Osteocyte (in vitro differentiated cells): ENCODE measurements at places on chromosomes 16 and 17. TPM values are rescaled to one million over a fixed set of nuclear protein-coding genes. Genes with fewer than 3 reads are reported as not detected.

DNA sequence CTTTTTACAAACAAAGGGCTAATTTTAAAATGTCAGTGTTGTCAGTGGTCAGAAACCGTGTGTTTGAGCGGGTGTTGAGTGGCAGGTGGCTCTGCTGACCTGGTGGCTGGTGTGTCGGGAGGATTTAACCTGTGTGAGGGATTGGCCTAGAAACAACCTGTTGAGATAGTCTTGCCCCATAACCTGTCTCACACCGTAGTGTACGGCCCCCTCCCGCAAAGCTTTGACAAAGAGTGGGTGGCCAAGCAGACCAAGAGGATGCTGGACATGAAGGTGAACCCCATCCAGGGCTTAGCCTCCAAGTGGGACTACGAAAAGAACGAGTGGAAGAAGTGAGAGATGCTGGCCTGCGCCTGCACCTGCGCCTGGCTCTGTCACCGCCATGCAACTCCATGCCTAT, 7.0 kb downstream of the COX4I1 start:
- no peak overlapping the region for H3K4me3 ChIP-seq
- H3K27ac ChIP-seq: no peak overlapping the region
- H3K27me3 ChIP-seq: no peaks in the 10 kb centered on the region
- peaks cover 39% of the 10 kb centered on the region for H3K36me3 ChIP-seq
- H3K4me1 ChIP-seq: peaks cover 4% of the 10 kb centered on the region
- DNase-seq: no peak

DNA sequence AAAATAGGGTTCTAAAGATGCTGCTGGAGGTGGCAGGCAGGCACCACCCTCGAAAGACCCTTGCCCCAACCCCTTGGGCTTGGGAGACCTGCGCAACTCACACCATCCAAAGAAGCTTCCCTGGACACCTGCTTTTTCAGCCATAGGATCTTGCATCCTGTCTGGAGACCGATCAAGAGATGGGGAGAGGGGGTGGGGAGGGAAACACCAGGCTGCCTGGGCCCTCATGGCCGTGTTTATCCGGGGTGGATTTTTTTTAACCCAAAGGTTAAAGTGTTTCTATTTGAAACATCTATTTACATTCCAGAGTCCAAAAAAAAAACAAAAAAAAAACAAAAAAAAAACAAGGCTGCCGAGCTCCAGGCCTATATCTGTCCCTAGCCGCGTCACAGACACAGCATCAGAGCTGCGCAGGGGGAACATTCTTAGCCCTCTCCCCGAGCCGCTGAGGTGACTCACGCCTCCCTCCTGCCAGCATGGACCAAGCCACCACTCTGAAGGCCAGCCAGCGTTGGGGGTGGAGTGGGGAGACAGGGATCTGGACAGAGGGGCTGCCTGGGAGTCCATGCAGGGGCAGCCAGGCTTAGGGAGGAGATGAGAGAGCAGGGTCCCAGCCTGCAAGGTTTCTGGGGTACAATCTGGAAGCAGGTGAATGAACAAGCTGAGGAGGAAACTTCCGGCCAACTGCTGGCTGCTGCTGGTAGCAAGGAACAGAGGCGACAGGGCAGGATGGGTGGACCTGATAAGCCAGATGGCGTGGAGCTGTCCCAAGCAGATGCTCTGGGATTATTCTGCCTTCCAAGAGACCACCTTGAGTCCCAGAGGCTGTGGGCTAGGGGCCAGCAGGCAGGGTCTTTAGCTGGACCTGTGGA, 14.8 kb downstream of the HDAC5 start:
- DNase-seq: peak; percentile 94
- no peaks in the 10 kb centered on the region for H3K27me3 ChIP-seq
- peak overlapping the region; percentile 59 for H3K4me3 ChIP-seq
- peak overlapping the region; percentile 95 for H3K27ac ChIP-seq
- H3K4me1 ChIP-seq: peaks cover 44% of the 10 kb centered on the region

DNA sequence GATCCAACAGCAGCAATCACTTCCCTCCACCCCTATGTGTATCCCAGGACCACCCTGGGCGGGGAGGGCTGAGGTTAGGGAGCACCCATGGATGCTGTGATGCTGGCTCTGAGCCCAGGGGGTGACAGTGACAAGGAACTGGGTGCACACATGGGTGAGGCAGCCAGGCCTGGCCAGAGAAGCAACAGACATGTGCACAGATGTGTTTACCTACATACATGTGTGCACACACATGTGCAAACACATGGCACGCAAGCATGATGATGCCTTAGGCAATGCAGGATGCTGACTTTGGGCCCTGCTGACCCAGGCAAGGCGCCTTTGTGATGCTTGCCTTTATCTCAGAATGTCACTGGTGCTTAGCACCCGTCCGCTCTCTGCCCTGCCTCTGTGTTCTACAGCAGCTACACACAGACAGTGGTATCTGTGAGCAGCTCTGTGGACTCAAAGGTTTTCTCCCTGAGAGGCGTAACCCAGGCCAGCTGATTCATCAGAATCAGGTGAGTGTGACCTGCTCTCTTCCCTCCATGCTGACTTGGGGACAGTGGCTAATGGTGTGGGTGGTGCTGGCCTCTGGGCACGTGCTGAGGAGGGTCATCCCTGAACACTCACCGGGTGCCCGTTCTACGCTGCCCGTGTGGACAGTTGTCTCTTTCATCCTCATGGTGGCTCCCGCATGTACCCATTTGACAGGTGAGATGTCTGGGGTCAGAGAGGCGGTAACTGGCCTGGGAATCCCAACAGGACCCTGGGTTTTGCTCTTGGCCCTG, 38.5 kb upstream of the KSR1 start:
- H3K27me3 ChIP-seq: no peaks in the 10 kb centered on the region
- no peaks in the 10 kb centered on the region for H3K4me1 ChIP-seq
- no peak overlapping the region for H3K4me3 ChIP-seq
- DNase-seq: no peak
- no peak overlapping the region for H3K27ac ChIP-seq

DNA sequence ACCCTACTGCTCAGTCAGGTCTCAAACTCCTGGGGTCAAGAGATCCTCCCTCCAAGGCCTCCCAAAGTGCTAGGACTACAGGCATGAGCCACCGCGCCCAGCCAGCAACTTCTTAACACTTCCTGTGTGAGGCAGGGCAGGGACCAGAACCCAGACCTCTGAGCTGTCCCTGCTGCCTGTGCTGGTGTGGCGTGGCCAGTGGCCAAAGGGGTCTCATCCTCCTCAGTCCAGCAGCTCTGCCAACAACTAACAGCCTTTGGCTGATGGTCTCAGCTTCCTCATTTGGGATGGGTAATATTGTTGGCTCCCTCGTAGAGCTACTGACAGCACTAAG, 1.4 kb upstream of the LLGL1 start:
- H3K27ac ChIP-seq: no peak overlapping the region
- H3K36me3 ChIP-seq: no peaks in the 10 kb centered on the region
- no peak for DNase-seq
- peaks cover 33% of the 10 kb centered on the region for H3K4me1 ChIP-seq
- no peak overlapping the region for H3K4me3 ChIP-seq

- H3K36me3 ChIP-seq: no peaks in the 10 kb centered on the region
- H3K27me3 ChIP-seq: peaks cover 32% of the 10 kb centered on the region
- peaks cover 13% of the 10 kb centered on the region for H3K4me1 ChIP-seq
- peak overlapping the region; percentile 18 for H3K27ac ChIP-seq
- DNase-seq: no peak
These were observed 90.5 kb upstream of the SOX9 start for GRCh38 chr17:72030067-72030899.

ADAD2 gene
- not detected in 2 replicates for total RNA-seq

- DNase-seq: no peak
- H3K27me3 ChIP-seq: no peaks in the 10 kb centered on the region
- H3K27ac ChIP-seq: no peak overlapping the region
- peaks cover 15% of the 10 kb centered on the region for H3K4me1 ChIP-seq
- peaks cover 38% of the 10 kb centered on the region for H3K36me3 ChIP-seq
These were observed 174.6 kb downstream of the AATF start for GRCh38 chr17:37123386-37123785.

GRCh38 chr17:45967378-45967777, 31.7 kb upstream of the STH start:
- peaks cover 1% of the 10 kb centered on the region for H3K4me1 ChIP-seq
- no peaks in the 10 kb centered on the region for H3K36me3 ChIP-seq
- DNase-seq: no peak
- H3K4me3 ChIP-seq: no peak overlapping the region
- peaks cover 33% of the 10 kb centered on the region for H3K27me3 ChIP-seq

TMEM220 gene
- 6.8 and 8.1 TPM in 2 replicates for total RNA-seq

SLC6A2 gene
- total RNA-seq: not detected in 2 replicates

GRB7 gene
- 0.94 and 1.2 TPM in 2 replicates for total RNA-seq

GRCh38 chr16:54921206-54921824, 9.3 kb upstream of the IRX5 start:
- DNase-seq: no peak
- H3K4me1 ChIP-seq: peaks cover 36% of the 10 kb centered on the region
- H3K27me3 ChIP-seq: no peaks in the 10 kb centered on the region
- H3K36me3 ChIP-seq: peaks cover 17% of the 10 kb centered on the region
- no peak overlapping the region for H3K4me3 ChIP-seq

KRT39 gene
- total RNA-seq: not detected in 2 replicates
